ENCODE measurements at places on chromosomes 7 and 10.

DNA sequence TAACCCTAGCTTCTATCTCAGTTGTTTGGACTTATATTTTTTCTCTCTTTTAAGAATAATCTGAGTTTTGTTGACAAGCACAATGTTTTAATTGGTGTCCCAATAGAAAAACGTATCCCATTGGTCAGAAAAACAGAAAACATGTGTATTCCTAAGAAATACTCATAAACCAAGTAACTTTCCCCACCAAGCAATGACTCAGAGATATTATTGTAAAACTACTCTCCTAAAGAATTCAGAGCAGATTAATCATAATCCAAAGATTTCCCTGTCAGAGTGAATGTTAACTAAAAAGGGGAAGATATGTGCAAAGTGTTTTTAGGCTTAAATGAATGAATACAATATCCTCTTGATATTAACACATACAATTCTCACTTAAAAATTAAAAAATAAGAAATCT is 29.4 kb upstream of the MBL2 start:
- DNase-seq = no peak

- DNase-seq = no peak
These were observed 343.3 kb downstream of the FRMD4A start for GRCh38 chr10:13987446-13987845.

- DNase-seq = no peak
These were observed 21.1 kb upstream of the HIPK2 start for GRCh38 chr7:139798892-139799291.

DNA sequence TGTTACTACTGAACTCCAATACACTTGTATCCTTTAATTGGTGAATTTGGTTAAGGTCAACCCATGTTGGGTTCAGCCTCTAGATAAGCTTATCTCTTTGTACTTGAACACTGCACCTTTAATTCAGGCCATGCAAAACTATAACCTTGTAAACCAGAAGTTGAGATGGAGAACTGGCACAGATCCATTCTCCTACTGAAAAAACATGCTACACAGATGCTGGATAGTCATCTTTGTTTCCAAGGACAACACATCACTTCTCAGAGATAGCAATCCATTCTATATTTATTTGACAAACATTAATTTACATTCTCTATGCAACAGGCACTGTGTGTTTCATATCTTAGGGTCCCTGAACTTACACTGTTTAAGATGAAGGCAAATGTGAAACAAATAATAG is 2.9 kb upstream of the CDK14 start:
- DNase-seq = no peak

DNA sequence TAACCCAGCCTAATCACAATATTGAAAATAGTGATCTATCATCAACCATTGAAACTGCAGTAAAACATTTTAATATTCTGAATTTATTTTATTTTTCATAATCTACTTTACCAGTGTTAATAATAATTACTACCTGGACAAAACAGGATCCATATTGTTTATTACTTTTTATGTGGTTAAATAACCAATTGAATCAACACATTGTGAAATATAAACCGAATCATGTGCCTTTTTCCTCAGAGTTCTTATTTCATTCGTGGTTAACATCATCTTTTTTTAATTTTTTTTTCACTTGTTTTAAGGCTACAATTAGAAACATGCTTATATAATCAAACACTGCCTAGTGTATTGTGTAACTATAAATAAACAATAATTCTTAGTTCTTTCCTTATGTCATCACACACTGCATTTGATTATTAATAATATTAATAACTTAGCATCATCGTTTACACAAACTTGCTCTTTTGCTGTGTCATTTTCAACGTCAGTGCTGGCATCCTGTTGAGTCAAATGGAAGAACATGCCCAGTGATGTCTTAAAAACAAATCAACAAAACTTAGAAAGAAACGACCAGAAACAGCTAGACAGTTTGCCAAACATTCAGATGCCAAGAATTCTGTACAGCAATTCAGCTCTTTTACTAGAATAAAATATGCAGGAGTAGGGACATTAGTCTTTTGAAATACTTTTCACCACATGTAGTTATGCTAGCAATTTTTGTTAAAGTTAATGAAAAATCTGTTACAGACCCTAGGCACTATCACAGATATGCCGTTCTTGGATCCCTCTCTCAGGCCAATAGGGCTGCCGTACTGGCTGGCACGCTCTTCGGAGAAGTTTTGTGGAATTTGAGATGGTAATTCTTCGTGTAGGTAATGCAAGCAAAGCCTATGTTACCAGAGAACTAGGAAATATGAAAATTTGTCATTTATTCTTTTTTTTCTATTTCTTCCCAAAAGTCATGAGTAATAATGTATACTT is 330.4 kb upstream of the SEMA3A start:
- DNase-seq = no peak

GRCh38 chr10:662686-663465 is 26.6 kb downstream of the DIP2C start:
- DNase-seq = no peak

GRCh38 chr7:38318241-38318640 is 44.8 kb upstream of the TARP start:
- no peak for DNase-seq

GRCh38 chr7:37899712-37900247 is 16.8 kb downstream of the SFRP4 start:
- no peak for DNase-seq

DNA sequence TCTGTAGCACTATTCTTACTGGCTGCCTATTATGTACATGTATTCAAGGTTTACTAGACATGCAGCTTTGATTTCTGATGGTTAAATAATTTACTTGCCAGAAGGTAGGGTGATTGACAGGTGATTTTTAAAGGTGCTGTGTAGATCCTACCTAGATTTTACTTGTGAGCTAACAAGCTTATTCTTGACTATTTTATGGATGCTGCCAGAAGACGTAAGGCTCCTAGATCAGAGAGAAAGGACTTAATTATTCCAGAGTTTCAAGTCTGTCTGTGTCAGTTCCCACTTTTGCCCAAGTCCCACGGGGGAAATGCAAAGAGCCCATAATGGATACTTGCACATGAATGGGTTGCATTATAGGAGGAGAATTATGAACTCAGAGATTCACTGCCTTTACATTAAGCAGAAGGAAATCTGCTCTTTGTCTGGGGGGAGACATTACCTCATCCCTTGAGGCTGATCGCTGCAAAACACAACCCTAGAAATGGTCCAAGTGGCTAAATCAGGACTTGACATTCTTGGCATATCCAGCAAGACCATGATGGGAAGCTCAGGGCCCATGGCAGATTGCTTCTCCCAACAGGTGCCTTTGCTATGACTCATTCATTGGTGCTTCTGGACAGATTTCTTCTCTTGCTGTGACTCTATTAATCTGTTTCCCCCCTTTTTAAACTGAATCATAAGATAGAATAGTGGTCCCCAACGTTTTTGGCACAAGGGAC is 32.1 kb downstream of the GPR158 start:
- no peak for DNase-seq

DNA sequence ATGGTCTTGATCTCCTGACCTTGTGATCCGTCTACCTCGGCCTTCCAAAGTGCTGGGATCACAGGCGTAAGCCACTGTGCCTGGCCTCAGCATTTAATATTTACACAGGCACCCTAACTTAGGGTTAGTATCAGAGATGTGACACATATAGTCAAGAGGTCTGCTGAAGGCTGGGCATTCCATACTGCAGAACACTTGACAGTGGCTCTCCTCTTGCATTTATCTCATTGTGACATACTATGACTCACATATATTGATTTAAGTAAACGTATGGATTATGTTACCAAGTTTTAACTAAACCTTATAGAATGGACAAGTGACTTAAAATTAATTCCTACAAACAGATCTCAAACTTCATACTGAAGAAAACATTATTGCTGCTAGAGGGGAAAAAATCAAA is 36.6 kb downstream of the BRAF start:
- DNase-seq = no peak

GRCh38 chr7:26930201-26930600 is 65.8 kb upstream of the SKAP2 start:
- no peak for DNase-seq

GRCh38 chr7:148367731-148368475 is 222.7 kb upstream of the C7orf33 start:
- no peak for DNase-seq

DNA sequence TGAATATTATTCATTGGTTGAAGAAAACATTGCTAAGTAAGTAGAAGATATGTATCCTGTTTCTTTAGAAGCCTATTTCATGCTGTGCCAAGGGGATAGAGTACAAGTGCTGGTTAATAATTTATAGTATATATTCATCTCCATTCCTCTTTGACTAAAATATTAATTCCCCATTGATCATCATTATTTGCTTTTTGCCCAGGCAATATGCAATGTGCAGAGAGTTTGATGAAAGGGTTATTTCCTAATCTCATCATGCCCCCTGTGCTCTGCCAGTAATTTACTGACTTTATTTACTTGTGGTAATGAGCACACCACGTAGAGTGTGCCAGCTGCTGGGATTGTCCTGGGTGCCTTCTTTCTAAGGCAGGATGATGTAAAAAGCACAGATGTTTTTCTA is 180.9 kb downstream of the REEP3 start:
- DNase-seq = no peak

DNA sequence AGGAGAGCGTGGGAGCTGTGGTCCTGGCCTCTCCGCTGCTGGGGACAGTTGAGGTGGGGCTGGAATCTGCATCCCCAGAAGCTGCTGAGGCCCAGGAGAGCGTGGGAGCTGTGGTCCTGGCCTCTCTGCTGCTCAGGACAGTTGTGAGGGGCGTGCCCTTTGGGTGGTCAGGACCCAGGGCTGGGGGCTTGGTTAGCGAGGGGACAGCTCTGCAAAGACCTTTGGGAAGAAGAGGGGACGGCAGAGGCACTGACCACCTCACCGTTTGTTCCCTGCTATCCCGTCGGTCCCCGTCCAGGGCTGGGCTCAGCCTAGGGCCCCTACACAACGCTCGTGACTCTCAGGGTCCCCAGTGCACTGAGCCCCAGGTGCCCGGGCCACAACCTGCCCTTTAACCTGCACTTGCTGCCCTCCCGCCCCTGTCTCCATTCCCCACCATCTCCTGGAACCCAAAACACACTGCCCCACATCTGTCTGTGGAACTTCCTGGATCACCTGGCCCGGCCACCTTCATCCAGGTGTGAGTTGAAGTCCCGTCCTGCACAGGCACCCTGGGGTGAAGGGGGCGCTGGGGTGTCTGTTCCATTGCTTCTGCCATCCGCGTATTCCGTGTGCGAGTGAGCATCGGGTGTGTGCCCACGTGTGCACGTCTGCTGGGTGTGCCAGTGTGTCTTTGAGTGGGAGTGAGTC is 14.1 kb downstream of the FOXL3 start:
- DNase-seq = no peak

DNA sequence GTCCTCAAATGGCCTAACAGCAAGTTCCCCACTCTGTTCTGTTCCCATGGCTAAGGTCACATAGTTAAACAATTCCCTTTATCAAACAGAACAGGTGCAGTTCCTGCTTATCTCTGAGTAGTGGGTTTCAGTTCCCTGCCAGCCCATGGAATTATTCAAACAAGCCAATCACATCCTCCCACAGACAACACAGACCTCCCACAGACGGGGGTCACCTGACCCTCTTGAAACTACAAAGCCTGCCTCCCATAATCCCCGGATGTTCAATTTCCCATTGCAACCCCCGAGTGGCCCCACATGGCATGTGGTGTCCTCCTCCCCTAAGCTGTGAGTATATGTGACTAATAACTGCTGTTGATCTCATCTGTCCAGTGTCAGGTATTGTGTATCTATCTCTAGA is 64.1 kb downstream of the TMEM168 start:
- DNase-seq = no peak

GRCh38 chr10:106473129-106473685 is 691.3 kb downstream of the SORCS1 start:
- no peak for DNase-seq

GRCh38 chr10:15265056-15265455 is 96.6 kb upstream of the NMT2 start:
- no peak for DNase-seq

GRCh38 chr7:100166317-100166940 is 2.0 kb downstream of the GAL3ST4 start:
- no peak for DNase-seq

DNA sequence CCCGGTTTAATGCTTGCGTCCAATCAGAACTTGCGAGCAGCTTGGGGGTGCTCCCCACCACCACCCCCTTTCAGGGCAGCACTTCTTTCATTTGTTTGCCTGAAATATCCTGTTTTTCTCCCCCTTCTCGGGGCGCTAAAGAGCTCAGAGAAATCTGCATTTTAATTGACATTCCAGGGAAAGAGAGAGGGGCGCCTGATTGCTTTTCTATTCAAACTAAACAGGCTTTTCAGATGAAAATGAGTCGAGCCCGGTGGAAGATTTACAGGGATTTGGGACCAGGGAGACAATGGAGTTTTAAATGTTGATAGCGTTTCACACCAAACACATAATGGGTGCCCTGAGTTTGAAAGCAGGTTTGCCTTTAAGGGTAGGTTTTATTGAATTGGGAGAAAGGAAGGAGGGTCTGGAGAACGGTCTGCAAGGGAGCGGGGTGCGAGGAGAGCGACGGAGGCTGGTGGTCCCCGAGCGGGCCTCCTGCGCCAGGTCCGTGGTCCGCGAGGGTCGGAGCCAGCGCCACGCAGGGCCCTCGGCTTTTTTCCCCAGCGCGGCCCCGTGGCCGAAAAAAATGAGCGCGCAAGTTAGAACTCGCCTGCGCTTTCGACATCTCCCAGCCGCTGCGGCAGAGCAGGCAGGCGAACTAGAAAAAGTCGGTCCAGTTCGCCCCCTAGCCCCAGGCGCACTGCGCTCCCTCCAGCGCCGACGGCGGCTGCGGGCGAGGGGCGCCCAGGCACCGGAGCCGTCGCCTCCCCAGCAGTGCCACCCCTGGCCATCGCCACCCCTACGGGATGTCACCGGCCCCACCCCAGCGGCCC is 1.3 kb downstream of the FGFR2 start:
- DNase-seq = no peak

DNA sequence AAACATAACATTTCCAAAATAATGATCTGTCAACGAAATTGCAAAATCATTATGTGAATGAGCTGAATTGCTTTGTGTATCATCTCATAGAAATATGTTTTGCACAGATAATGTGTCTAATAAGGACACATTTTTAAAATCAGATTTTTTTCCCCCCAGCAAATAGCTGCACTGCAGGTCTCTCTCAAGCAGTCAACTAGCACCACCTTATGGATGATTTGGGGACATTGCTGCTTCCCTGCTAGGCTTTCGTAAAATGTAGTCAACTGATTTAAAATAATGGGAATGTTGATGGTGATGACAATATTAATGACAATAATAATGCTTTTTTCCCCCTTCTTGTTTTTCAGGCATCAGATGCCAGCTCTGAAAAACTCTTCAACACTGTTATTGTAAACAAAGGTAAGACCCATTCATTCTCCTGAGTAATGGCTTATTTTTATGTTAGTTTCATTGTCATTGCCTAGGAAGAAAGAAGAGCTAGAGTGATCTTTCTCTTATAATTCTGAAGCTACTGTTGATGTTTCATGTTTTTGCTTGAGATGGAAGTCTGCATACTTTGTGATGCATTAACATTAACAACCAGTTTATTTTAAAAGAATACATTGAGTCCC is 433.6 kb upstream of the GALNT17 start:
- no peak for DNase-seq
